ENCODE measurements at places on chromosomes 11 and 22.

GRCh38 chr11:127392575-127392974 is 392.0 kb upstream of the KIRREL3 start:
- DNase-seq, result peak; percentile 68

- no peak for DNase-seq
Measured at GRCh38 chr22:19488884-19489843, 9.4 kb downstream of the CDC45 start.

- peak; percentile 25 for DNase-seq
Measured at GRCh38 chr11:11786771-11787170, 55.0 kb upstream of the USP47 start.

GRCh38 chr22:44133161-44133560 is 47.6 kb upstream of the PARVG start:
- no peak for DNase-seq

DNA sequence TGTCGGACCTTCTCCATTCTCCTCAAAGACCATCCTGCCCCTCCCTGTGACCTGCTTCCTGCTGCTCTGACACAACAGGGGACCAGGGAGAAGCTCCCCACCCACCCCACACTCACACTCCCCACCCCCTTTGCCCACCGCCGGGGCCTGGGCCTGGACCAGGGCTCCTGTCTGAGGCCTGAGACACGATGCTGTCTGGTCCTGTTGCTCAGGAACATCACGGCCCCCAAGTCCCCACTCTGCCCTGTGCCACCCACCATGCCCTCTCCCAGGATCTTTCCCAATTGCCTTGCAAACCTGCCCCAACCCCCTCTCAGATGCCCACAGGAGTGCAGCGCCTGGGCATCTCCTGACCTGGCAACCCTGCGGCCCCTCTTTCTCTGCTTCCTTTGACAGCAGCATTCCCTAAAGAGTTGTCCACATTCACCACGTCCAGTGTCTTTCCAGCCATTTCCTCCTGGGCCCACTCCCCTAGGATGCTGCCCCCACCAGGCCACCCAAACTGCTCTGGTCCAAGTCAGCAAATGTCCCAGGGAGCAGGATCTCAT is 10.8 kb downstream of the CSF2RB start:
- DNase-seq, result no peak

DNA sequence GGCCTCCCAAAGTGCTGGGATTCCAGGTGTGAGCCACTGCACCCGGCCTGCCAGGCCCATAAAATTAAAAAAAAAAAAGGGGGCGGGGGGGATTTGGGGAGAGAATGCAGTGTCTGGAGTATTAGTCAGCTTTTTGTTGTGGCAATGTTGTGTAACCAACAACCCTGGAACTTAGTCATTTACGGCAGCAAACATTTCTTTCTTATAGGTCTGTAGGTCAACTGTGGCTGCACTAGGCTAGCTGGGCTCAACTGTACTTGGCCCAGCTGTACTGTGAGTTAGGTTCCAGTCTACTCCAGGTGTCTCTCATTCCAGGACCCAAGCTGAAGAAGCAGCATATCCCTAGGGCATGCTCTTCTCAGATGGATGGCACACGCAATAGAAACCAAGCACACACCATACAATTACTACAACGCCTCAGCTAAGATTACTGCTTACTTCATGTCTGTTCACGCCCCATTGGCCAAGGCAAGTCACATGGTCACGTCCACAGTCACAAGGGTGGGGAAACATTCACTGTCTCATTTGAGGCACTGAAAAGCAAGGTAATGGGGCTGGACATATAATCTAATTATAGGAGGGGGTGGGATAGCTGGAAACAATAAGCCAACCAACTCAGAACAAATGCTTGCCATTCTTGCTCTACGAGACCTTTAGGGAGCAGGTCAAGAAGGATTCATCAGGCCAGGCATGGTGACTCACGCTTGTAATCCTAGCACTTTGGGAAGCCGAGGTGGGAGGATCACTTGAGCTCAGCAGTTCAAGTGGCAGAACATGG is 10.4 kb upstream of the SPINDOC start:
- DNase-seq, result no peak

DNA sequence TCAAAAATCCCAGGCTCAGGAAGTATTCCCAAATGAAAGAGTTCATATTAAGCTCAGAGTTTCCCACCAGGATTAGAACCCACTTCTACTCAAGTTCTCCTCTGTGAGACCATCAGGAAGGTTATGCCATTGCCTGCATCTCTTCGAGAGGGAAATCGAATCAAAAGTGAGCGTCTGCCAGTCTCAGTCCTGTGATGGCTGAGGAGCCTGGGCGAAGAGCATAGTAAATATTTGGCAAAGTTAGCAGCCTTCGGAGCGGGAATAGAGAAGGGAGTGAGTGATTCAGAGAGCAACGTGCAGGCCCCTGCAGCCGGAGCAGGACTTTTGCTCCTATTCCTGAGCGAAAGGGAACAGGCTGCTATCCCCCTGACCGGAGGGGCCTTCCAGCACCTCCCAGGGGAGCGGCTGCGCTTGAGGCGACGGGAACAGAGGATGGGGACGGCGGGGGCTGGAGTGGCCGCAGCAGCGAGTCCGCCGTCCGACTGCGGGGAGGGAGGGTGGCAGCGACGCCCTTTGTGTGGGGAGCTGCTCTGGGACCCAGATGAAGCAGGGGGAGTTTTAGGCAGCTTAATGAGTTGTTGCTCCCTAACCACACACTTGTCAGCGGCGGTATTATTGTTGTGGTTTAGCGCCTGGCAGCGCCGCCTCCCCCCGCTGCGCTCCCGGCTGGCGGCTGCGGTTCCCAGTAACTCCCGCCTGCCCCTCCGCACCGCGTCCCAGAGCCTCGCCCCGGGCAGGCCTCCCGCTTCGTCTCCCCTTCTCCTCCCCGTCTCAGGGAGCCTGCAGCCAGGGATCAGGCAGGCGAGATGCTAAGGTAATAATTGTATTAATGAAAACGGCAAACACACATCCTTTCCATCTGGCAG is 21.7 kb upstream of the NRGN start:
- DNase-seq, result peak; percentile 73

DNA sequence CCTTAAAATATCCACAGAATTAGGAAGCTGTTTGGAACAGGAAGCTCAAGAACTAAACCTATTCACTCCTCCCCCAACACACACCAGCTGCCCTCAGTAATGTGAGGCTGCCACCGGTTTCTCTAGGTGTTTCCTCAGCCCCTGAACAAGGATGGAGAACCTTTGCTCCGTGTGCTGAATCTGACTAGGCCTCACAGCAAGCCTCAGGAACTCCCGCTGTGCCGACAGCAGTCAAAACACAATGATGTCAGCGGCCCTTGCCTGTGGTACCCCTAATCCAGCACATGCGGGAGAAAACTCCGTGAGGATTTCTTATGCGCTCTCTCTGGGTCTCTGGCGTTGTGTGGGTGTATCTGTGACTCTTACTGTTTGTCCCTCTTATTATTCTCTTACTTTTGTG is 153.3 kb downstream of the EFCAB6 start:
- peak; percentile 56 for DNase-seq

- peak; percentile 100 for DNase-seq
Measured at GRCh38 chr11:65919141-65919572, at the start of gene DRAP1. TSS of gene DRAP1 (plus strand) at chr11:65919426. CDS start at chr11:65919502, 76 bp downstream.

GRCh38 chr11:126136507-126136906 is 73.8 kb upstream of the CDON start:
- no peak for DNase-seq

DNA sequence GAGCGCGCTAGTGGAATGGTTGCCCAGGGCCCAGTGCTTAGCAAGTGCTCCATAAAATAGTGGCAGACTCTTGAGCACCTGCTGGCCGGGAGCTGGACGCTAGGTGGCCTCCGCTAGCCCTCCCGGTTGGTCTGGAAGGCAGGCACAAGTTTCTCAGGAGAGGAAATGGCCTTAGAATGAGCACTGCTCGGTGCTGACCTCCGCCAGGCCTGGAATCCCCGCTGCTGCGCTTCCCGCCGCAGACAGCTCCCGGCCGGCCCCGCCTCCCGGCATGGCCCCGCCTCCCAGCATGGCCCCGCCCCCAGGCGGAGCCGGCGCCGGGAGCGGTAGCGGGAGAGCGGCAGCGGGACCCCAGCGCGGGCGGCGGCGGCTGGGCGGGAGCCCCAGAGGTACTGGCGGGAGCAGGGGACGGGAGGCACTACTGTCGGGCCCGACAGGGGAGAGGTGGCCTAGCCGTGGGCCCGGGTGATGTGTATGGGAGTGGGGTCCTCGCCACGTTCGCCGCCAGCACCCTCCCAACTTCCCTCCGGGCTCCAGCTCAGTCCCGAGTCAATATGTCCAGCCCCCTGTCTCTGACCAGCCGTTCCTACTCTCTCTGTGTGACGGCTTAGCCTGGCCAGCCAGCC is at the start of gene SIPA1:
Gene SIPA1, plus strand, starts transcription at position 308 of the 626 bp plus-strand sequence. CDS start 2,821 bp downstream, outside the sequence.
- DNase-seq, result peak; percentile 95

- no peak for DNase-seq
Measured at GRCh38 chr22:37219533-37219932, 7.3 kb upstream of the SSTR3 start.

- no peak for DNase-seq
Measured at GRCh38 chr11:69339983-69340565, 46.1 kb downstream of the MYEOV start.

GRCh38 chr22:19291218-19291579 is 320 bp downstream of the CLTCL1 start:
- peak; percentile 73 for DNase-seq

Measured in neural progenitor cell (in vitro differentiated cells).